GM10248 (cell line): ENCODE measurements at places on chromosomes 16 and 17.

DNA sequence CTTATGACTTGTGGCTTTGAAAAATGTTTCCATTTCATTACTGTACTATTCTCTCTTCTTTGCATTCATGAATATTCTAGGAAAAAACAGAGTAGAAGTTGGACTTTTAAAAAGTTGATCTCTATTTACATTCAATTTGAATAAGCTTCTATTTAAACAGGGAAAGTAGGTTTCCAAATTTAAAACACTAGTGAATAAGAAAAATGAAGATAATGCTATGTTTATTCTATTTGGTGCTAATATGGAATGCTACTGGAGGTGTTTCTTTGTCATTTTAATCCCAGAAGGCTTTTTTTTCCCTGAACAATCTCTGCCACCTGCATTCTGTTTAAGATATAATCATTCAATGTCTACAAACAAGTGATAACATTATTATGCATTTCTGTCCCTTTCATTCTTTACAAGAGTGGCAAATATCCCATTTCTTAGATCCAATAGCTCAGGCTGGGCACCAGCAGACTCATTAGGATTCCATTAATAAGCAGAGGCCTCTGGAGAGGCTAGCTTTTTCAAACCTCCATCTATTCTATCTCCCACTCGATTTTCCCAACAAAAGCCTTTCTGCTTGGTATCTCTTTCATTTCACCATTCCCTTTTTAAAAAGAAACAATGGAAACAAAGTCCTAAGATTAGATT is 1001.6 kb upstream of the CDH8 start:
- DNase-seq = no peak

DNA sequence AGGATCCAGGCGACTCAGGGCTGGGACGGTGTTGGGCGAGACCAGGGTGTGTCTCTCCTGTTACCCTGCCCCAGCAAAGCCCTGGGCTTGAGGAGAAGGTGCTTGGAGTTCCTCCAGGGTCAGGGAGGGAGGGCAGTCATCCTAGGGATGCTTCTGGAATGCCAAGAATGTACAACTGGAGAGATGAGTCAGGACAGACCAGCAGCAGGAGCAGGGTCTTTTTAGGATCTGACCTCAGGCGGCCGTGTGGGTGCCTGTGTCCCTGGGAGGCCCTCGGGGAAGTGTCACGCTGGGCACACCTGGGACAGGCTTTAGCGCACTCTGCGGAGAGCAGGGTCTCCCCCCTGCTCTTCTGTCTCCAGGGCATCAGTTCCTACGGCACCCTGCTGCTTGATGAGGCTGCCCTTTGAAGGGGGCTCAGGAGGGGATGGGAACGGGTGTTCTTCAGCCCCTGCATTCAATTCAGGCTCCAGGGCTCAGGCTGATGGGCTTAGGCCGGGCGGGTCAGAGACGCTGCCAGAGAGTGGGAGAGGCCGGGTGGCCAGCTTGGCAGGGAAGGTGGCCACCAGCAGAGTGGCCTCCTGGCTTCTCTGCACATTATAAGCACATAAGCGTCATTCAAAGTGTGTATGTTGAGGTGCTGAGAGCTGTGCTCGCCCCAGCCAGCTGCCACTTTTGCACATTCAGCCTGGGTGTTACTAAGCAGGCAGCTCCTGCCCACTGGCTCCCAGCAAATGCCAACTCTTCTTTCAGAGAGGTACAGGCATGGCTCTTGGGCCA is 8.4 kb upstream of the MTSS2 start:
- DNase-seq = no peak

DNA sequence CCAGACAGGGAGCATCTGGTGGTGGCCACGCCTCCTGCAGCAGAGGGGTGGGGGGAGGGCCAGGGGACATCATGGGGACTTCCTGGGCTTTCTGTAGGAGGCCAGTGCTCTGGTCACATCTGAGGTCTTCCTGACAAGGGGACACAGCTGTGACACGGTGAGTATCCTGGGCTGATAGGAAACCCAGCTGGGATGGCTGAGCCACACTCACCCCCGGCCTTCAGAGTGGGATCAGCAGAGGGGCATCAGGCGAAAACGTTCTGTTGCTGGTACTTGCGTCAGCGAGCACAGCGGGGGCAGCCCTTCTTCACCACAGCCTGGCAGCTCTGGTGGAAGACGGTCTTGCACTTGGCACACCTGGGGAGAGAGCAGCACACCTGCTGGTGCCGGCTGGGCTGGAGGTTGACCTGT is 122.9 kb upstream of the SMURF2 start:
- DNase-seq = no peak

DNA sequence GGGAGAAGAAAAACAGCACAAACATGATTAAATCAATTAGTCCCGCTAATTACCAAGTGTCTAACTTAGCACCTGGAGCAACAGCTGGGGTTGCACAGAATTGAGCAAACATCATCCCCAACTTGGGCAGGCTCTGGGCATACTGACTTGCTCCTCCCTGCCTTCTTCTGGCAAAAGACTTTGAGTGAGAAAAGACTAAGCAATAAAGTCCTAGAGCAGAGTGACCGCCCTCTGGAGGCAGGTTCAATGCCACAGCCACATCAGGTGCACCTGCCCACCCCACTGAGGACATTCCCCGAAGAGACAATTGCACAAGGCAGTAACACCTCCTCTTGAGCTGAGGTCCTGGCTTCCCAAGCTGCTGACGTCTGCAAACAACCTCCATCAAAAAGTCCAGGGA is 358.3 kb downstream of the SOX9 start:
- no peak for DNase-seq

- DNase-seq = no peak
Observed at GRCh38 chr16:81401035-81401950, 43.3 kb upstream of the CMIP start.

DNA sequence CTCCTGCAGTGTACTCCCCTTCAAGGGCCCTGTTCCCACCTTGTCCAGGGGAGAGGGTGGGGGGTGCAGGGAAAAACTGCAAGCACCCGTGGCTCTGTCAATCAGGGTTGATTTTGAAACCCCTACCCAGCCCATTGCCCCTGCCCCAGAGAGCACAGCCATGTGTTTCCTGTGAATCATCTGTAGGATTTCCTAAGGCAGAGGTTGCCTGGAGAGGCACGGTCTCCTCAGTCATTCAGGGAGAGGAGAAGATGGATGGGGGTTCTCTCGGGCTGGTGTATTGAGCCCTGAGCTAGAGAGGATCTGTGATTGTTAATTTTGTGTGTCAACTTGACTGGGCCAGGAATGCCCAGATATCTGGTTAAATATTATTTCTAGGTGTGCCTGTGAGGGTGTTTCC is 3.5 kb upstream of the AGRP start:
- no peak for DNase-seq

- peak; percentile 37 for DNase-seq
Observed at GRCh38 chr17:67995570-67996263, 552 bp downstream of the C17orf58 start.

- DNase-seq = no peak
Observed at GRCh38 chr17:41478237-41478636, 2.7 kb downstream of the KRT35 start.

GRCh38 chr16:58494981-58495520 is 4.9 kb upstream of the NDRG4 start:
- peak; percentile 89 for DNase-seq

DNA sequence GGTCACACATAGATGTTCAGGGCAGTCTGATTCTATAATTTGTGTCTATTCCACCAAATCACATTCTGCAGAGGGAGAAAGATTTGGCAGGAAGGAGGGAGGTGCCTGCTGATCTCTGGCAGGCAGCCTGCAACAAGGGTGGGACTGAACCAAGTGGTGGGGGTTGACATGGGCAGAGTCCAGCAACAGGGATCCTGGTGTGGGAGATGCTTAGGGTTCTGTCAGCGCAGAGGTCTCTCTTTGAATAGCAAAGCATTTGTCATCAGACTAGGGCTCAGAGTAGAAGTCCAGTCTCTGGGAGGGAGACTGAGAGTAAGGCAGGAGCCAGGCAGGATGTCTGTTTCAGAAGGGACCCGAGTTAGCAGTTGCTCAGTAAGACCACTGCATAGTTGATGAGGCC is 94.6 kb downstream of the UTP18 start:
- no peak for DNase-seq

- DNase-seq = no peak
Observed at GRCh38 chr17:66711881-66712321, 123.0 kb upstream of the CACNG5 start.

GRCh38 chr17:17904166-17905035 is 67.6 kb upstream of the SREBF1 start:
- DNase-seq = no peak

DNA sequence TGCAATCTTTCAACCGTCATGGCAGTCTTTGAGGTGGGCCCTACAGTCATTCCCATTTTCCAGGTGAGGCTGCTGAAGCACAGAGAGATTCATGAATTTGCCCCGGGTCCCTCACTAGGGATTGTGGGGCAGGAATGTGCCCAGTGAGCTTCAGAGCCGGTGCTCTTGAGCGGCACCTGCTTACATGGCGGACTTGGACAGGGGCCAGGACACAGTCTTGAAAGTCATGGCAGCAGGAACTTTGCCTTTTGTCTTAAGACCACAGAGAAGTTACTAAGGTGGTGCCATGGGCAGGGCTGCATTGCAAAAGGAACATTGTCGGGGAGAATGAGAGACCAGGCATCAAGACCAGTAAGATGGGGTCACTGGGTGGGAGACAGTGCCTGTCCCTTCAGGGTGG is 363.4 kb downstream of the FOXL1 start:
- no peak for DNase-seq

GRCh38 chr16:9077091-9077809 is 14.2 kb upstream of the HAPSTR1 start:
- no peak for DNase-seq

- no peak for DNase-seq
Observed at GRCh38 chr16:3610698-3611145, 684 bp downstream of the SLX4 start.

- DNase-seq = no peak
Observed at GRCh38 chr16:27242398-27242797, 26.2 kb downstream of the NSMCE1 start.

DNA sequence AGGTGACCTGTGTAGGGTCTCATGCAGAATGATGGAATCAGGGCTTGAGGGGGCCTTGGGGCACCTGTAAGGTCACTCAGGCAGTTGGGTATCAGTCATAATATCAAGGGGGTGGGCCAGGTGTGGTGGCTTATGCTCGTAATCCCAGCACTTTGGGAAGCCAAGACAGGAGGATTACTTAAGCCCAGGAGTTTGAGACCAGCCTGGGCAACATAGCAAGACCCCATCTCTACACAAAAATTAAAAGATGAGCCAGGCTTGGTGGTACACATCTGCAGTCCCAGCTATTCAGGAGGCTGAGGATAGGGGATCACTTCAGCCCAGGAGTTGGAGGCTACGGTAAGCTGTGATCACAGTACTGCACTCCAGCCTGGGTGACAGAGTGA is 7.5 kb downstream of the ERN2 start:
- DNase-seq = no peak

- no peak for DNase-seq
Observed at GRCh38 chr16:71973001-71973400, 27.2 kb downstream of the PKD1L3 start.

DNA sequence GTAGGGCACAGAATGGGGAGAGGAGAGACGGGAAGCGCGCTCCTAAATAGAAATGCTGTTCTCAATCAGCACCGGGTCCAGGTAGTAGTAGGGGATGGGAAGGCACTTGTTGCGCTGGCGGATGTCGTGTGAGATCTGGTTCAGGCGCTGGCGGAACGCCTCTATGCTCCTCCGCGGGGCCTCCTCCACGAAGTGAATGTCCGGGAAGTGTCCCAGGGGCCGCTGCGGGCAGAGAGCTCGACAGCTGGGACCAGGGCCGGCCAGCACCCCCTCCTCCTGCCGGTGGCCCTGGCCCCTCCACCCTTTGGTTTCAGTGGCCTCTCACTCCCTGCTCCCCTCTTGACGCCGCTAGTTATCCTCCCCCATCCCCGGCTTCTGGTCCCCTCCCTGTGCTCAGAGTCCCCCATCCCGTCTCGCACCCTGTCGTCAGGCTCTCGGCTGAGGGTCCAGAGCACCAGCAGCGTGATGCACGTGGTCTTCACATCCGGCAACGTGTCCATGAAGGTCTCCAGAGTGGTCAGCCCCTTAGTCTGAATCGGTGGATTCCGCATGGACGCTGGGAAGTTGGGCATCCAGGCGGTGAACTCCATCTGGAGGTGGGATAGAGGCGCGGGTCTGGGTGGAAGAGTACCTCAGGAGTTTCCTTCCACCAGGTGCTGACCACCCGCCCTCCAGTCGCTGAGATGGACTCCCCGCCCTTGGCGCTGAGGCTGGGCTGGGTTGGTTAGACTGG is 14.6 kb downstream of the ALOX12B start:
- DNase-seq = no peak

- DNase-seq = no peak
Observed at GRCh38 chr16:53632526-53632925, 71.1 kb downstream of the RPGRIP1L start.

GRCh38 chr16:88982286-88983084 is 5.5 kb upstream of the CBFA2T3 start:
- no peak for DNase-seq

- DNase-seq = no peak
Observed at GRCh38 chr16:92431-93339, 14.7 kb downstream of the MPG start.

- DNase-seq = no peak
Observed at GRCh38 chr17:80080081-80080480, 21.3 kb upstream of the GAA start.

- DNase-seq = no peak
Observed at GRCh38 chr17:19712436-19713004, 3.9 kb downstream of the SLC47A2 start.

GRCh38 chr17:42193216-42193968 is 902 bp downstream of the GHDC start:
- no peak for DNase-seq
